ENCODE measurements at places on chromosomes 5 and 9.

DNA sequence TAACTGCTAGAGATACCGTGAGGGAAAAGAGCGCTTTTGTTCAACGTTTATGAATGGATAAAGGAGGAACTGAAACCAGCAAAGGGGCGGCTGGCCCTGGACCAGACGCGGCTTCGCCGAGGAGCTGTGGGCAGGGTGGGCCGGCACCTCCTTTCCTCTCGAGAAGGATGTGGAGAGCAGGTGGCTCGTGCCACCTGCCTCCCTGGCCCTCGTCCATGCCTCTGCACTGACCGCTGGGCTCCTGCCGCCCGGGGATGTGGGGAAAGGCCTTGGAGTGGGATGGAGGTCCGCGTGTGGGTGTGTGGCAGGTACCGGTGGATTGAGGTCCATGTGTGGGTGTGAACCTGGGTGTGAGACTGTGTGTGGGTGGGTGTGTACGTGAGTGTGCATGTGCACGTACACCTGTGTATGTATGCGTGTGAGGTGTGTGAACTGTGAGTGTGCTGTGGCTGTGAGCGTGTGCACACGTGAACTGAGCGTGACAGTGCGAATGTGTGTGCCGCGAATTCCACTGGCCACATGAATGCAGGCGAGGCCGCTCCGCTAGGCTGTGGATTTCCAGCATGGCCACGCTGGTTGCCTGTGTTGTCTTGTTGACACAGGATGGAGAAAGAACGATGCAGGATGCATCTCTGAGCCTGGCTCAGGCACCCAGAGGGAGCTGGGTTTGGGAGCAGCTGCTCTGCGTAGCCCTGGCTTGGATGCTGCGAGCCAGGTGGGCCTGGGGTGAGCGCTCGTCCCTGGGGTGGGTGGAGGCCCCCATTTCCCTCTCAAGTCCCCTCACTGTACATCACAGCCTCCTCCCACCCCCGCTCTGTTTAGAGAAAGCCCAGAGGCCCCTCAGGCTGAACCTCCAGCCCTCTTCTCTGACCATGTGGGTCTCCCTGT, 4.4 kb upstream of the CEP72 start:
- no peak for DNase-seq

- no peak for DNase-seq
These were observed 10.5 kb upstream of the NKX2-5 start for GRCh38 chr5:173245319-173246134.

DNA sequence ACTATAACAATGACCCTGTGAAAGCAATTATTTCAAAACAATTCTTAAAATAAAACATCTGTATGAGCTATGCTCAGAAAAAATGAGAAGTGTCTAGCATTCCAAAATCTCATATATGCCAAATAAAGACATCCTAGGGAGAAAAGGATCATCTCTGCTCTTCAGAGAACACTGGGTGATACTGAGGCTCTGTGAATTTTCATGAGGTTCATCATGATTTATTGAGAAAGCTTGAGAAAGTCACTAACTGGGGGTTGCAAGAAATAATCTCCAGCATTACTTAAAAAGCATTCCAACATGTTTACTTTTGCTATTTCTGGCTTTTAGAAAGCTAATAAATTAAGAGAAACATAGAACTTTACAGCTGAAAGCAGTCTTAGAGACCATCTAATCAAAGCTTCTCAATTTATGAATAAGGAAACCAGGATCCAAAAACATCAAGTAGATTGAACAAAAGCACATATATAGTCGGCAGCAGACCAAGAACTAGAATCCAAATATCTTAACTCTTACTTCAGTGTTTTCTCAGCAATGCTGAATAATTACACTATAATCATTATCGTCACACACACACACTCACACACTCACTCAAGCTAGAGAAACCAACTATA, 372.8 kb downstream of the NR2F1-AS1 start:
- no peak for DNase-seq

DNA sequence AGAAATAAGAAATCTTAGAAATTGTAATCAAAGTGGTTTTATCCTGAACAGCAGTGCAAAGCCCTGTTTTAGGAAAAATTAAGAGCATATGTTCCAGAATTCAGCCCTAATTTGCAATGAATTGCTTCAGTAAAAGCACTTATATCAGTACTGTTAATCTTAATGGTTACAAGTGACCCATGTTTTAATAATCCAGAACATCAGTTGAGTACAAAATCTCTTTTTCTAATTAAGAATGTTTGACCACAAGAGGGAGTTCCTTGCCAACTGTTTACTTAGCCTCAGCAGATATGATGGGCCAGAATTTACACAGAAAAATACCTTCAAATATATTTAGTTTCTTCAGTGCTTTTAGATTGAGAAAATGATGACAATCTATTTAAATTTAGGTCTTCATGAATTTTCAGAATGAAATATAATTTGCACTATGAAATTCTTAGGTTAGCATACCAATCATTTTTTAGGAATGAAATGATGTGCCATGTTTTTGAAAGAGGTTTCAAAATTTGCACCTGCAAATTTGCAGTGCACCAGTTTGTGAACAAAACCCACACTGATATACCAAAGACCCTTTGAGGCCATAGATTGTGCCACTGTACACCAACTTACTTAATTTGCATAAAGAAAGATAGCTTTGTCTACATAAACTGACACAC, 926.3 kb upstream of the ARRDC3 start:
- DNase-seq = no peak

DNA sequence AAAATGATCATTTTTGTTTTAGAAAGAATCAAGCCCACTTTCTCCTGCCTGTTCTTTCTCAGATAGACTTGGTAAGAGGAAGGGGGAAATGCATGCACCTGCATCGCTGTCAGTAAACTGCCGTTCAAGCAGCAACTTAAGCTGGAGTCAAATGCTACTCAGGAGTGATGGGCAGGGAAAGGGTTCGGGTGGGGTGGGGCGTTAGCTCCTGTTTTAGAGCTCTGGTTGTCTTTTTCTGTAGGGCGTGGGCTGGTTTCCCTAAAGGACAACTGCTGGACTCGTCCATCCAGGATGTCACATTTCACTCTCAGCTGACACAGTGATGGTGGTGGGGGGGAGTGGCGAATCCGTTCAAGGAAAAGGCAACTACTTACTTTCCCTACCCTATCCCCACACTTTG, 75.0 kb downstream of the NDFIP1 start:
- DNase-seq = no peak

- no peak for DNase-seq
These were observed 142.8 kb downstream of the ENC1 start for GRCh38 chr5:74497706-74498105.

All from immature natural killer cell (primary cell).